ENCODE measurements at places on chromosomes 4 and X.

DNA sequence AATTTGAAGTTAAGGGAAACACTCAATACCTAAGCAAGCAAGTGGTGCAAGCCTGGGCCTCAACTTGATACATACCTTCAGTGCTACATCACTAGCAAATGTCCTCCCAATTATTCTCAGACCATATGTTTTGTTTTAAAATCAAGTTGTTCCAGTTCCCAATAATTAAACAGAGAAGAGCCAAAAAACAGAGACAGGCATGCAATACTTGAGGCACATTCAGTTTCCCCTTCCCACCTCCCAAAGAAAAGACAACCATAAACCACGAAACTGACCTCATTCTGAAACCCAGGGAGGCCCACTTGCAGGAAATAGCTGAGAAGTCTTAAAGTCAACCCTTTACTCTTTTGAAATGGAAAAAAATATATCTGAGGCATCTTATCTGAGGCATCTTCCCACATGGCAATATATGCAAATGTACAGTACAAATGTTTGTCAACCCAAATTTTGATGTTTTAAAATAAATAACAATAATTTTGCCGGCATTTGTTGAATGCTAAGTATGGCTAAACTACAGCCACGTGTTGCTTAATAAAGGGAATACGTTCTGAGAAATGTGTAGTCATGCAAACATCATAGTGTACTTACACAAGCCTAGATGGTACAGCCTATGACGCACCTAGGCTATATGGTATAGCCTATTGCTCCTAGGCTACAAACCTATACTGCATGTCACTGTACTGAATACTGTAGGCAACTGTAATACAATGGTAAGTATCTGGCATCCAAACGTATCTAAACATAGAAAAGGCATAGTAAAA lies 147.5 kb downstream of the TSPAN5 start:
- DNase-seq: no peak

GRCh38 chr4:123649645-123650391 lies 253.2 kb downstream of the SPRY1 start:
- DNase-seq: peak; percentile 4

GRCh38 chr4:186593587-186593973 lies 38.2 kb upstream of the MTNR1A start:
- no peak for DNase-seq

DNA sequence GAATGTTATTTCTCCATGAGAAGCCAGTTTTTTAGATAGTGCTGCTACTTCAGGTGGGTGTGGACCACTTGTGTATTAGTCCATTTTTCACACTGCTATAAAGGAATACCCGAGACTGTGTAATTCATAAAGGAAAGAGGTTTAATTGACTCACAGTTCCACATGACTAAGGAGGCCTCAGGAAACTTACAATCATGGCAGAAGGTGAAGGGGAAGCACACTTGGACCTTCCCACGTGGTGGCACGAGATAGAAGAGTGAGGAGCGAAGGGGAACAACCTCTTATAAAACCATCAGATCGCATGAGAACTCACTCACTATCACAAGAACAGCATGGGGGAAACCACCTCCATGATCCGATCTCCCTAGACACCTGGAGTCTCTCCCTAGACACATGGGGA lies 3.4 kb upstream of the PPID start:
- DNase-seq: no peak

GRCh38 chr4:173420324-173420752 lies 21.4 kb upstream of the SCRG1 start:
- no peak for DNase-seq

- no peak for DNase-seq
Measured at GRCh38 chr4:155033604-155034003, 174.8 kb upstream of the NPY2R start.

- no peak for DNase-seq
Measured at GRCh38 chr4:78707268-78707667, 68.9 kb upstream of the BMP2K start.

- no peak for DNase-seq
Measured at GRCh38 chr4:8374851-8375649, 65.5 kb downstream of the ACOX3 start.

GRCh38 chr4:28557755-28558154 lies 1697.1 kb downstream of the STIM2 start:
- DNase-seq: no peak

GRCh38 chr4:121541696-121542095 lies 155.1 kb downstream of the ANXA5 start:
- no peak for DNase-seq

DNA sequence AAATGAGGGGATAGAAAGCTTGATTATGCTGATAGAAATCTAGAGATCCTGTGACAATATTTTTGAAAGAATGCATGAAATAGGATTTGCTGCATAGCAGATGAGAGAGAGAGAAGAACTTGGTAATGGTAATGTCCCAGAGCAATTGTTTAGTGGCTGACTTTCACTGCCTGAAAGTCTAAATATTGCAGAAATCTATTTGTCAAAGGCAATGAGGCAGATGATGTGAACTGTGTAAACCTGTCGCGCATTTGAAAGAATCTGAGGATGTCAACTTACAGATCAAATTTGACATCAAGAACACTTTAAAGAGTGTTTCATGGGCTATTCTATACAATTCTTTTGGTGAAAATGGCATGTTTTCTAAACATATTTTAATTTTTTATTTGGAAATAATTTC lies 133.6 kb downstream of the GPM6A start:
- no peak for DNase-seq

DNA sequence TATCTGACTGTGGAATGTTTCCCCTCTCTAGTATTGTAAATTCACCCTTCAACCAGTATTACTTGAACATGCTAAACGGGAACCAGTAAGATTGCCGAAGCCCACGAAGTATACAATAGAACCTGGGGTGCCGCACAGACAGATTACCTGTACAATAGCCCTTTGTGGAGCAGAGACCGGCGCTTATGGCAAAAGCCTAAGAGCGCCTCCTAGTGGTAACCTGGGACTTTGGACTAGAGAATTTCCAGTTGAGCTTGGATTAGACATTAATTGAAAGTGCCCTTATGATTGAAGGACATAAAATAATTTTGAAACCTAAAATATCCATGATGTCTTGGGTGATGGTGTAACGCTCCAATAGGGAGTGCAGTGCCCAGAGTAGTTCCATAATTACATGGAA lies 14.1 kb downstream of the ZNF157 start:
- peak; percentile 60 for DNase-seq

DNA sequence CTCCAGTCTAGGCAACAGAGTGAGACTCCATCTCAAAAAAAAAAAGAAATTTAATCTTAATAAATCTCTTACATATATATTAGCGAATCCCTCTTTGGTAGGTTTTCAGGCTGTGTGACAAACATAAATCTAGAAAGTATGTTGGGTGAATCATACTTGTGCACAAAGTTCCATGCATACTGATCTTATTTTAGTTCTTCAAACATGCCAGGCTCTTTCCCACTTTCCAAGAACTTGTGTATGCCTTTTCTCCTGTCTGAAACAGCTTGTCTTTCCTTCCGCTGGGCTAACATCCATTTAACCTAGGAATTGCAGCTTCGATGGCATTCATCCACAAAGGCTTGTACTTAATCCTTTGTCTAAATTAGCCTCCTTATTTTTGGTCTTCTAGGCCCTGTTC lies 156.6 kb upstream of the CASK start:
- no peak for DNase-seq

DNA sequence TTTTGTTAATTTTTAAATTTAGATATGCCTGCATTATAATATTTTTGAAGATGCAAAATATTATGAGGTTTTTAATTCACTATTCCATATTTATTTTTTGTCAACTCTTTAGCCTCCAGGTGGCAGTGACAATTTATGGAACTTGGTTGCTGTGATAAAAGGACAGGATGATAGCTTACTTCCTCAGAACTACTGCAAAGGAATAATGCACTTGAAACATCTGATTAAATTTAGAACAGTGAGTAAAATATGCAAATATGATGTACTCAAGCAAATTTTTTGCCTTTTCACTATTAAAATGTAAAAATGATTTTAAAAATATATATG lies 45.1 kb downstream of the SPATA4 start:
- DNase-seq: no peak

DNA sequence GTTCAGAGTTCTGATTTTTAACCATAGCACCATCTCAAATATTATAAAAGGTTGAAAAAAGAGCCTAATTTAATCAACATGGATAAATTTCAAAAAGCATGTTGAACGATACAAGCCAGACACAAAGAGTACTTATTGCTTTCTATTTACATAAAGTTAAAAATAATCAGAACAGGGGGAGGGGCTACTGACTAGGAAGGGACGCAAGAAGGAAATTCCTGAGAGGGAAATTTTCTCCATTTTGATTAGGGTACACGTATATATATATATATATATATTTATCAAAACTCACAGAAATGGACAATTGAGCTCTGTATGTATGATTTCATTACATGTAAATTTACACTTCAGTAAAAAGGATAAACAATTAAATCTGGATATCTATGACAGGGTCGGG lies 482 bp upstream of the MBTPS2 start:
- DNase-seq: no peak

GRCh38 chr4:183858011-183858615 lies 47.0 kb upstream of the STOX2 start:
- peak; percentile 66 for DNase-seq

DNA sequence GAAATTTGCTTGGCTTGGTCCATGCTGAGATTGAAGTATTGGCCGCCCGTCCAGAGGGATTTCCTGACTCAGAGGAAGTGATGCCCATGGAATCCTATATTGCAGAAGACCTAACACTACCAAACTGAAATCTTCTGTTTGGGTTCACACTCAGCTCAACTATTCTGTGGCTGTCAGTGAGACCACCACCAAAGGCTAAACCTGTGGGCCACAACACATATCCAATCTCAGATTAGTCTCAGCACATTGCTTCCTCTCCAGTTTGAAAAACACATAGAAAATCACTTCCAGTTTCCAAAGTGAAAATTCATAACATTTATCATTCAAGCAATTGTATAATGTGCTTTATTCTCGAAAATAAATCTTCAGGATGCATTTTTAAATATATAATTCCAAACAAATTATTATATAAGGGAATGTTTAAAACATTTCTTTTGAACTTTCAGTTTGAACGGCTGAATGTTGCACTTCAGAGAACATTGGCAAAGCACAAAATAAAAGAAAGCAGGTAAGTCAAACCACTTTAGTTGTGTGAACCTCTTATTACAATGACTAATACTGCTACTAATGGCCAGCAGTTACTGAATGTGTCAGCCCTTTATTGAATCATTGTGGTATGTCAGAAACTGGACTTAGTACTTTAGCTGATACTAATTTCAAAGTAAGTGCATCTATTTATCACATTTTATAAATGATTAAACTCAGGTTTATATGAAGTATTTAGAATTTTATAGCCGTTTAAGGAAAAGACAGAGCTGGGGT lies 37.0 kb downstream of the GUCY1A1 start:
- DNase-seq: no peak

DNA sequence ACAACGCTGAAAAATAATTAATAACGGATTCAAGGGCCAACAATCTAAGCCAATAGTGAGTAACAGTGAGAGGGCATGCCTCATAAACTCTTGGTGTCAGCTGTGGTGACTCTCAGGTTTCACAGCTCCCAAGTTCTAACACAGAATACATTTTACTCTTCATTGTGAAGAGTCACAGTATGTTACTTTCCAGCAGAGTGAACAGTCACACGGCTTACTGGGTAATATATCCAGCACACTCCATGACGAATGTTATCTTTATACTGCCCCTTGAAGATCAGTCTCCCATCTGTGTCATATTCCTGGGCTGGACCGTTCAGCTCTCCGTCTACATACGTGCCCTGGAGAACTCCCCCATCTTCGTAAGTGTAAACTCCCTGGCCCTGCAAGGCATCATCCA lies 23.1 kb downstream of the SETD7 start:
- no peak for DNase-seq

GRCh38 chr4:174828845-174829701 lies at the start of gene GLRA3:
TSS of gene GLRA3 (minus strand) at chr4:174829247. CDS start at chr4:174828811, 436 bp downstream.
- DNase-seq: peak; percentile 78

DNA sequence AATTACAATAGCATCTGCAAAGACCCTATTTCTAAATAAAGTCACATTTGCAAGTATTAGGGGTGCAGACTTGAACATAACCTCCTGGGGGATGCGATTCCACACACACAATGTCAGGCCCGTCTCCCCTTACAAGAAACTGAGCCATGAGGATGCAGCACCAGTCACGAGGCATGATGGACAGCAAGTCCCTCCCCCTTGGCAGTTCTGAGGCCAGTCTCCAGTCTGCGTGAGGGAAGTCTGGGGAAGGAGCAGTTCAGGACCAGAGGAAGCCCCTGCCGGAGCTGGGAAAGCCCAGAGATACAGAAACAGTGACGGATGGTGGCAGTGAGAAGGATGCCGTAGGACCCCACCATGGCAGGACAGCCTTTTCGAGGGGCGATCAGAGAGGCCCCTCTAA lies 9.4 kb downstream of the FAM53A start:
- peak; percentile 68 for DNase-seq

GRCh38 chr4:993111-994029 lies at the start of gene SLC26A1:
TSS of gene SLC26A1 (minus strand) at chr4:993404. CDS start at chr4:991703, 1,701 bp downstream.
- DNase-seq: no peak

DNA sequence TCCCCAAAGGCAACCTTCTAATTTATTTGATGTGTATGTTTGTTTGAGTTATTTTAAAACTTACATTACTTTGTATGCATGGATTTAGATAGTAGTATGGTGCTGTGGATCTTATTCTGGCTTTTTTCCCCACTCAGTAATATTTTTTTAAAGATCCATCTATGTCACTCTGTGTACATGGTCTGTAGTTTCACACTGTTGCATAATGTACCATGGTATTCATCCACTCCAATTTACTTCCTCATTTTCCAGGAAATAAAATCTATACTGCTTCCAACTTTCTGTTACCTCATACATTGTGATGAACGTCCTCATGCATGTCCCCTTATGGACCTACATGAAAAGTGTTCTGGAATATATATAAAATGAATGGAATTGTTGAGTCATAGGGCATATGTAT lies 17.6 kb downstream of the ARMCX2 start:
- no peak for DNase-seq

DNA sequence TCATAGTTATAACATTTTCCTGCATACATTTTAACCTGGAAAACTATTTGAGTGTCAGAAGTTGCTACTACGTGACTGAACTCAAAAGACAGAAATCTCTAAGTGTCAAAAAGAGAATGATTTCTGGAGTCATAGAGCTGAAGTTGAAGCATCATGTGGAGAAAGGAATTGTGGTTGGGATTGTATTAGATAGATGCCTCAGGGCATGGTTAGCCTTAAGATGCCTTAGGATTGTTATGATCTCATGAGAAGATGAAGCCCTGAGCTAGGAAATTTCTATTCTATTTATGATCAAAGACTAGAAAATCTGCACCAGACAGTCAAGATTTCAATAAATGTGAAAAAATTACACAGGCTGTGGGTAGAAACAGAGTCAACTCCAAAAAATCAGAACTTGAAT lies 20.2 kb downstream of the EPGN start:
- no peak for DNase-seq

- no peak for DNase-seq
Measured at GRCh38 chr4:136900696-136901095, 631.6 kb downstream of the PCDH18 start.
